ENCODE measurements at places on chromosomes 12 and 14.

GRCh38 chr12:2244013-2244861, 191.4 kb downstream of the CACNA1C start:
- no peak for DNase-seq

- no peak for DNase-seq
Measured at GRCh38 chr12:40502322-40502721, 189.9 kb upstream of the CNTN1 start.

DNA sequence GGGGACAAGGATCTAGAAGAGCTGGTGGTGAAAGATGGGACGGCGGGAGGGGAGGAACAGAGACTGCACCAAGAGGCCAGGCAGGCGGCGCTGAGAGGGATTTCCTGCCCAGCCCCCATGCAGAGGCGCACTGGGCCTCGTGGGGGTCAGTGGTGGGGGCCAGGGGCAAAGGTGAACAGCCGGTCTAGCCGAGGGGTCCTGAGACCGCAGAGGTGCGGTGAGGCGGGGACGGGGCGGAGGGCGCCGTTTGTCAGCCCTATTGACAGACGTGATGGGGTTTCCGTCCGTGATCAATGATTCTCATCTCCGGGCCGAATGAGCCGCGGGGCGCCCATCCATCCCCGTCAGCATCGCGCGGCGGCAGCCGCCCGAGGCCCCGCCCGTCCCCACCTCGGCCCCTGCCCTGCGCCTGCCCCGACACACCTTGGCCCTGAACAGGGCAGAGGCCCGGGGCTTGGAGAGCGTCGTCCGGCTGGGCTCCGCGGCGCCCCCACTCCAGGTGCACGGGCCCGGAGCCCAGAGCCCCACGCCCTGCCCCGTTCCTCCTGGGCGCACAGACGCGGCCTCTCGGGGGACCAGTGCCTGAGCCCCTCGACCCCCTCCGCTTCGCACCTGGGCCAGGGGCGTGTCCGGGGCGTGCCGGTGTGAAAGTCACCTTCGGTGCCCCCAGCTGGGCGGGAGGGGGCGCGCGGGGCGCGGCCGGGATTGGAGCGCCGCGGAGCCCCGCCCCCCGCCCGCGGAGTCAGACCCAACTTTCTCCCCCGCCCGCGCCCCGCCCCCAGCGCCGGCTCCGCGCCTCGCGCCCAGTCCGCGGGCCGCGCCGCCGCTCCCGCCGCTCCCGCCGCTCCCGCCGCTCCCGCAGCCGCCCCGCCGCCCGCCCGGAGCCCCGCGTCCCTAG, at the start of gene NXPH4:
TSS of gene NXPH4 (plus strand) at position 781 of the 898 bp plus-strand sequence. CDS start 176 bp downstream, outside the sequence.
- no peak for DNase-seq

DNA sequence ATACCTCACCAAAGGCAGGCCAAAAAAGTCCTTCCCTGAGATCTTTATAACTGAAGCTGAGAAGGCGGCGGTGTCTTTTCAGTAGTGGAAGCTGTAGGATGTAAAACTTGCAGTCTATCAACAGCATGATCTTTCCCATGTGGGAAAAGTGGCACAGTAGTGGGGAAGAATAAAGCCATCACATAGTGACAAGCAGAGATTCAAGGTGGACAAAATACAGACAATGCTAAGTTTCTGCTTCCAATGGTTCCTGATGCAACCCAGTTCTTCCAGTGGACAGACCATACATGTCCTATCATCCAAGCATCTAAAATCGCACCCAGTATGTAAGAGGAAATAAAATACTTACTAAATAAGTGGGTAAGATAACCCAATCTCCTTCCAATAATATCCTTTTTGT, 4.1 kb downstream of the RPS6KA5 start:
- DNase-seq, result no peak

- no peak for DNase-seq
Measured at GRCh38 chr12:1917172-1918070, 1.0 kb downstream of the CACNA2D4 start.

GRCh38 chr12:111320258-111321050, 48.4 kb downstream of the PHETA1 start:
- DNase-seq, result no peak

GRCh38 chr14:67977434-67978034, 158.0 kb downstream of the RAD51B start:
- no peak for DNase-seq

DNA sequence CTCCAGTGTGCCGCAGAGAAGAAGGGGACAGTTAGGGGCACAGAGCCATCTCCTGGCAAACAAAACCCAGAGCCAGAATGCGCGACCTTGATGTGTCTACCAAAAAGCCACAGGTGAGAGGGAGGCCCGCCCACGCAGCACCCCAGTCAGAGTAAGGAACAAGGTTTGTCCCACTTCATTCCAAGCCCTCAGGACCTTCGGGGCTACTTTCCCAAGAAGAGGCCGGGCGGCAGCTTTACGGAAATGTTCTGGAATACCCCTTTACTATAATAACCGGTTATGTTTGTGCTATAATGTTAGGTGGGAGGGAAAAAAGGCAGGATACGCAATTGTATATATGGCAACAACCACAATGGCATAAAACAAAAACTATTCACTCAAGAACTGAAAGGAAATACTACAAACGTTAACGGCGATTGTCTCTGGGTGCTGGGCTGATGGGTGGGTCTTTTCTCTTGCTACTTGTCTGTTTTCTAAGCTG, 12.3 kb downstream of the CCDC88C start:
- no peak for DNase-seq

- peak; percentile 52 for DNase-seq
Measured at GRCh38 chr14:73491256-73492042, 716 bp downstream of the RIOX1 start.

DNA sequence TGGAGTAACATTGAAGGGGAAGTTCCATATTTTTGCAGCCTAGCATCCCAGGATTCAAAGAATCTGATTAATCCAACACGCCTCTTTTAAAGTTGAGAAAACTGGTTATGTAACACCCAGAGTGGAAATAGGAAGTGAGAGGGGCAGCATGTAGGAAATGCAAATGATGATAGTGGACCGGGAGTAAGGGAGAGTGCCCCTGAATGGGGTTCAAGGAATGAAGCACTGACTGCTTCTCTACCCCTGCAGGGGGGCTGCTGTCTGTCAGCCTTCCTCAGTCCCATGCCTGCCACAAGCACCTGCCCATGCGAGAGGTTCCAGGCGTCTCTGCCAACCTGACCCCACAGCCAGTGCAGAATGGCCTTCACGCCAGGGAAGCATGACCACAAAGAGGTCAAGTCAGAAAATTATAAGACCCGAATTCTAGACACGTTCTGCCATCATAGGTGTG, 126.5 kb upstream of the CCND2 start:
- DNase-seq, result no peak

DNA sequence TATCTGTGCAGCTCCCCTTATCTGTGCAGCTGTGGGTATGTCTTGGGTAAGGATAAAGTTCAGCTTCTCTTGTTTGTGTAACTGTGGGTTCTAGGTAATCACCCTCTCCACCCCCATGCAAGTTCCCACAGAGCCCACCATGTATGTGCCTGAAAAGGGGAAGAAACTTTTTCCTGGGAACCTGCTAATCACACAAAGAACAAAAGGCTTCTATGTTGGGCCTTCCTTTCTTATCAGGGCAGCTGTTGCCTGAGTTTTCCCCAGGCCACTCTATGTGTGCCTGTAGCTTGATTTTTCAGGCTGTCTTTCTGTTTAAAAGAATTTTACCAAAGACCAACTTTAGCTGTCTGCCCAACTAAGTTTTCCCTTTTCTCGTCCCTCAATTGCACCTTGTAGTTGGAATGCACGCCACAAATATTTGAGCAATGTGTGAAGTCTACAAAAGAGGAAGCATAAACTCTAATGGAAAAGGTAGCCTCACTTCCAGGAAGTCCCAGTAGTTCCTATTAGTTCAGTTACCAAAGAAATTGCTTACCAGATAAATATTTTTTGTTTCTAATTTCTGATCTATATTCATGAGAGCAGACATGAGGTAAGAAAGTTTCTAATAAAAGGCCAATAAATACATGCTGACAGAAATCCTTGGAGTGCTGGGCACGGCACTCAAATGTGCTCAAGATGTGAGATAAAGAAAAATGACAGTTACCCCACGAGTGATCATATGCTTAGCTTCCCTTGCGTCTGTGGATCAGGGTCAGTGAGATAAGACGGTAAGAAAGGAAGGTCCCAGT, 2.7 kb upstream of the GALC start:
- DNase-seq, result no peak

DNA sequence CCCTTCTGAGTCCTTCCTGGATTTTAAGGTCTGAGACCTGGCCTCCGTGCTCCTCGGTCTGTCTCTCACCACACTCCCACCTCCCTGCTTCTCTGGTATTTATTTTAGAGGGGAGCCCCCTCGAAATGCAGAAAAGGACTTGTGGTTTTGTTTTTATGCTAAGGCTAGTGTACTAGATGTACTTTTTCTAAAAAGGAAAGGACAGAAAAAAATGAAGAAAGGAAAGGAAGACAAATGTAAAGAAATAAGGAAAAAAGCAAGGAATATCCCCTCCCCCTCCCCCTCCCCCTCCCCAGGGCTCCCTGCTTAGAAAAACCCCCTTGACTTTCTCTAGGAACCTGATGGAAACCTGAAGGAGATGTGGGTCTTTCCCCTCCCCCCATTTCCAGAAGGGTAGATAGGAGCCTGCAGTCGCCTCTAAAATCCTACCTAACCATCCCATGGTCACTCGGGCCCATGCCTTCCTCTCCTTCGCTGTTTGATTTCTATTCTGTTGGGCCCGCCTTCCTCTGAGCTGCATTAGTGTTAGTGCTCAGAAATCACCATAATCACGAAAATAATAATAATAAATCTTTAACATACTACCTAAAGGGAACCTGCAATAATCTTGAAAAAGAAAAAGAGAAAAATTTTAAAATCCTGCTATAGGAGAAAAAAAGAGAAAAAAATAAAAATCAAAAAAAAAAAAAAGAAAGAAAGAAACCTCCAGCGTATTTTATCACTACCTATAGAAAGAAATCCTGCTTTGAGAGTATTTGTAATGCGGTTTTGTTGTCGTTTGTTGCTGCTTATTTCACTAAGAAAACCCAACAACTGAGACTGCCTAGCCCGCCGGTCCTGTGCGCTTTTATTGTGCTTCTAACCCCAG, 3.1 kb downstream of the HOXC8 start:
- DNase-seq, result no peak

GRCh38 chr12:92007787-92008186, 137.9 kb downstream of the BTG1 start:
- DNase-seq, result no peak

- DNase-seq, result no peak
Measured at GRCh38 chr12:18327036-18327435, 65.7 kb downstream of the PIK3C2G start.

- DNase-seq, result no peak
Measured at GRCh38 chr14:105929327-105930081, 403.1 kb downstream of the TMEM121 start.

DNA sequence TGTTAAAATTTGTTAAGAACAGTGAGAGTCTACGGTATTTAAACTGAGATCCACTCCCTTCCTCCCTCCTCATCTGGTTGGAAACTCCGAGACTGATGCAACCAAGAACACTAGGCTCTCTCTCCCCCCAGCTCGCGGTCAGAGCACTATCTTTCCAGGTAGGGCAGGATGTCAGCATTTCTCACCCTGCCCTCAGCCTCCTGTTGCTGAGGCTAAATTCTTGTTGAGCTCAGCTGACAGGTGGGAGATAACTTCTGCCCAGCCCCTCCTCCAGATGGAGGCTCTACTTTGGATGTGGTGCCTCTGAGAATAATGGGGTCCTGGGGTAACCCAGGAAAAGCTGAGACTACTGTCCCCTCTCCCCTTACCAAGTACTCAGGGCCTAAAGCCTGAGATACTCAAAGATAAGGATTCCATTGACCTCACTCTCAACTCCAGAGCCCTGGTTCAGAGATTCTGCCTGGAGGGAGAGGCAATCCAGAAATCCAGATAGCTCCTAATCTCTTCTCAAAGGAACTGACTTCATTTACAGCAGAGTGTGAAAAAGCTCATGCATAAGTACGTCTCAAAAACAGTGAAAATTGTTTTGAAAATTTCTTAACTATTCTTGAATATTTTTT, 110.1 kb downstream of the EML5 start:
- DNase-seq, result no peak

- DNase-seq, result no peak
Measured at GRCh38 chr12:109878749-109879148, 1.6 kb downstream of the GLTP start.

DNA sequence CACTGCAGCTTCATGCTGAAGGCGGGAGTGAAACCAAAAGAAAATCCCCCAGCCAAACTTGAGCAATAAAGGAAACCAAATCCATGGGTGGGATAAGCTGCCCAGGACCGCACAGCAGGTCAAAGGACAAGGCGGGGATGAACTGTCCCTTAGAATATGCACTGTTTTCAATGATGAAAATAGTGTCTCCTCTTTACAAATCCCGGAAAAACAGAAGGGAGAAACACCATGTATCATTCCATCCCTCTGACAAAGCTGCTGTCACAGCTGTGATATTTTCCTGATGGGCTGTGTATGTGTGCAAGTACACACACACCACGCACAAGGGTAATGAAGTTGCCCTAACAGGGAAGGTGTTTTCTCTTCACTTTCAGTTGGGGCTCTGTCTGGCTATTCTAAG, 70.3 kb downstream of the ACTN1 start:
- no peak for DNase-seq

- DNase-seq, result no peak
Measured at GRCh38 chr14:56539862-56540261, 39.7 kb upstream of the TMEM260 start.

GRCh38 chr12:30166006-30166795, 382.5 kb upstream of the TMTC1 start:
- no peak for DNase-seq

- DNase-seq, result no peak
Measured at GRCh38 chr14:78592616-78593219, 422.5 kb downstream of the NRXN3 start.

GRCh38 chr12:103928682-103929045, 1.5 kb upstream of the HSP90B1 start:
- peak; percentile 19 for DNase-seq

- DNase-seq, result no peak
Measured at GRCh38 chr14:104106471-104106991, 21.0 kb downstream of the ASPG start.

GRCh38 chr12:70245458-70245857, 2.2 kb downstream of the CNOT2 start:
- no peak for DNase-seq

GRCh38 chr12:131882804-131883520, 11.5 kb upstream of the ULK1 start:
- DNase-seq, result no peak

- DNase-seq, result no peak
Measured at GRCh38 chr12:121198949-121199348, 11.0 kb upstream of the P2RX4 start.

DNA sequence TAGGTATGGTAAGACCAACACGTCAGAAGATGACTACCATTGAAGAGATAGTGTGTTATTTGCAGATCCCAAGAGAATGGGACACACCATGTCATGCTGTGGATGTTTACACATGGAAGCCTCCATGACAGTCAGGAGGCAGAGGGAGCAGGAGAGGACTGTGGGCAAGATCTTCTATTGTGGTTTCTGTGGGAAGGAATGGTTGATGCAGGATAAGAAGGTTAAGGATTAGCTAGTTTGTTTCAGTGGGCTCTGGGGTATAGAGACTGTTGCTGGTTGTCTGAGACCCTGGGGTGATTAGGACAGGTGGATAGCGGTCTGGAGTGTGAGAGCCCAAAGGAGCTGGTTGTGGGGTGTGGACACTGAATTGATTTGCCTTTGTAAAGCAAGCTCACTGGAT, 23.3 kb downstream of the TAS2R7 start:
- no peak for DNase-seq

GRCh38 chr14:36426836-36427235, 93.2 kb downstream of the NKX2-1 start:
- no peak for DNase-seq
